ENCODE measurements at places on chromosomes 5 and 9. TPM values are rescaled to one million over a fixed set of nuclear protein-coding genes. Genes with fewer than 3 reads are reported as not detected.

DNA sequence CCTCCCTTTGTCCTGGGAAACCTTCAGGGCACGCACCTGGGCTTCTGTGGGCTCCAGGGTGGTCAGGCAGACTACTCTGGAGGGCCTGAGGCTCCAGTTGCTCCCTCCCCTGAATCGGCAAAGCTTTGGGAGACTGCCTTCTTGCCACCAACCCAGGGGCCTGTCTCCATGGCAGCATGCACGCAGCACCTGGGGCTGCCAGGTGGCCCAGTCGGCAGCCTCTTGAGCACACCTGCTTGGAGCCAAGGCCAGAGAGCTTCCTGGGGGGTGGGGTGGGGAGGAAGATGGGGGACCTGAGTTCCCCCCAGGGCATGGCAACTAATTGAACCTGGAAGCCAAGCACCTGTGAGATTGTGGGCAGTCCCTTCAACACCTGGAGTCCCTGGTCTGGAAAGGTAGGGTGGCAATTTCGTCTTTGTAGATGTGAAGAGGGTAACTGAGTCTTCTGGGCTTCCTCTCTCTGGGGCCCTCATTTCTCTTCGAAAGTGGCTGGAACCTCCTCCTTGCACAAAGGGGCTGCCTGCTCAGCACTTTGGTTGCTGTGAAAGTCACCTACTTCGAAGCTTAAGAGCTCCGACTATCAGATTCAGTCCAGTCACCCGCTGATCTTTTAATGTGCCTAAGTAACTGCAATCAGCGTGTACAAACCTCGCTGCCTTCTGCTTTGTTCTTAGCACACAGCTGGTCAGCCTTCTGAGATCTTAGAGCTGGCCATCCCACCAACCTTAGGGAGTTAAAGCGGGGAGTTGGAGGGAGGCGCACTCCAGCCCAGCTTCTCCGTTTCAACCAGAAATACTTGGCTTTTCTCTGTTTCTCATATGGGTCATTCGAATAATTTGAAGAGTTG, 4.0 kb downstream of the RNF183 start:
- DNase-seq, result no peak

DNA sequence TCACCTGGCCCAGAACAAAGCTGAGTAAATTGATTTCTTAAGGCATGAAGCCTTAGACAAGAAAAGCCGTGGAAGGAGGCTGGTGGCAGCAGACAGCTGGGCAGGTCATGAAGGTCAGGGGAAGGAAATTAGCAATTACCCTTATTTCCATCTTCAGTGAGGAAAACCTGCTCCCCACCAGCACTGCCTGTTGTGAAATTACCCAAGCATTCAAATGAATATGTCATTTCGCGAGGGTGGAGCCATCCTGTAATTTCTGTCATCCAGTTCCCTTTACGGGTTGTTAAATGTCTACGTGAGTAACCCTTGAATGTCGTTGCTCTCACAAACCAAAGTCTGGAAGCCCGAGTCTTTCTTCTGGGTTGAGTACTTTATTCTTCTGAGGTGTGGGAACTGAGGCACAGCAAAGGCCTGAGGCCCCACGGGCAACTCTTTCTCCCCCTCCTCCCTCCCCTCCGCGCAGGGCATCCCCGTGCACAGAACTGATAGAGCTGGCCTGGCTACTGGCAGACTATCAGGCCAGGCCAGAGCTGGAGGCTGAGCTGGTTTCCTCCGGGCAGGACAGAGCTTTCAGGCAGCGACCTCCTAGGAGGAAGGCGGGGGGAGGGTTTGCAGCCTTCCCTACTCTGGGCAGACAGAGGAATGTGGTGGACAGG, 22.0 kb upstream of the AK3 start:
- peak; percentile 28 for DNase-seq

GRCh38 chr9:71897577-71897976, 13.4 kb downstream of the ABHD17B start:
- no peak for DNase-seq

Gene PCDHB2
- total RNA-seq, result 103 TPM

DNA sequence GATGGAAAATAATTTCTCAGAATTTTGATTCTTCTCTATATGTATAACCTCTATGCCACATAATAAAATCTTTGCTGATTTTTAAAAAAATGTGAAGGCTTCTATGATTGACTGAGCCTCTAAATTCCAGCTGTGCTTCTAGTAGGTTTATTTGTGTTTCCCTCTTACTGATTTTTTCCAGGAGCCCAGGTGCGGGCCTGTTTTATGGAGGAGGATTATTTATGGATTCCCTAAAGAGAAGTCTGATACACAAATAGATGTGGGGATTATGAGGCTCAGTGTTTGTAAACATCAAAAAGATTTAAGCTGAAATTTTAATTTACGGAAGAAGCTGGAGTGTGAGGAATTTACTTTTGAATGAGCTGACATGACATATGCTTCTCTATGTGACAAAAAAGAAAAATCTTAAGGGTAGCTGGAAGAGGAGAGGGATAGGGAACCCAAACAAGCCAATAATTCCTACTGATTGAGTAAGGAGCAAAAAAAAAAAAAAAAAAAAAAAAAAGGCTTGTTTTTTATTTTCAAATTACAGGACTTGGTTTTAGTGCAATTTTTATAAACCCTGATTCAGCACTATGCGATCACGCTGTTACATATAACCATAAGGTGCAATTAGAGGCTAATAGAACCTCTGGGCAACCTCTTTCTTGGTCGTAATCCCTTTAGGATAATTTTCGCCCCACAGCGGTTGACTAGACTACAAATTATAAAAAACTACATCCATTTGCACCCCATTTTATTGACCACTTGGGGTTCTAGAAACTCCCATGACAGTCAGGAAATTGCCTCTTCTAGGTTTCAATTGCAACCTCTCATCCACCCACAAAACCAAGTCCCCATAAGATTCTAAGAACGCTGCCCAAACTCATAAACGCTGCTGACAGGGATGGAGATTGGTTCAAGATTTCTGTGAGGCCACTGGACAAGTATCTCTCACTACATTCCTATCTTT, 44.4 kb upstream of the RAI14 start:
- DNase-seq, result no peak

- no peak for DNase-seq
Measured at GRCh38 chr5:123157791-123158581, 68.9 kb downstream of the PRDM6 start.

GRCh38 chr5:92809855-92810465, 771.1 kb downstream of the NR2F1-AS1 start:
- no peak for DNase-seq

- no peak for DNase-seq
Measured at GRCh38 chr5:58505502-58505901, 14.3 kb downstream of the GAPT start.

- DNase-seq, result peak; percentile 44
Measured at GRCh38 chr9:2228132-2228531, 213.0 kb downstream of the SMARCA2 start.

Gene FBXO10
- total RNA-seq, result 68.7 TPM

DNA sequence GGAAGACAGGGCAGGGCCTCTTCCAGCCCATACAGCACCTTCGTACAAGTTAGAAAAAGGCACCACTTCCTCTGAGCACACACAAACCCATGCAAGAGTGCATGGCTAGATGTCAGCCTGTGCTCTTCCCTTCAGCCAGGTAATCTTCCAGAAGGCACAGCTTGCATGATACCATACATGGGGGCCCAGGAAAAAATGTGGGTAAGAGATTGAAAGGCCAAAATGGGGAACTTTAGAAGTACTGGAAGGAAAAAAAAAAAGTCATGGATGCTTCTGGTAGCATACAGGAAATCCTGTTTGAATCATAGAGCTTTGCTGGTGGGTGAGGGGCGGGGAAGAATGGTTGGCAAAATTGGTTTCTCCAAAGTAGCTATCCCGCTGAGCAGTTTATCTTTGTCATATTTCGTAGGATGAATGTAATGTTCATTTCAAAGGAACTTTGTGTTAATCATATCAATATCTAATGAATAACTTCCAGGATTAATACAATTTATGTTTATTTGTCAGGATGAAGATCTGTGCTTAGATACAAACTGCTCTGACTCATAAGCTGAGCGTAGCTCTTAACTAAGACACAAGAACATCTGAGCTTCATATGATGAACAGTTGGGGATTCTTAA, 78.2 kb upstream of the MAP3K1 start:
- DNase-seq, result no peak

Gene NIPSNAP3A
- total RNA-seq, result 28.0 TPM

GRCh38 chr5:178649580-178649979, 22.7 kb upstream of the CLK4 start:
- DNase-seq, result no peak

- DNase-seq, result no peak
Measured at GRCh38 chr5:150057996-150058395, 28.4 kb downstream of the CSF1R start.

DNA sequence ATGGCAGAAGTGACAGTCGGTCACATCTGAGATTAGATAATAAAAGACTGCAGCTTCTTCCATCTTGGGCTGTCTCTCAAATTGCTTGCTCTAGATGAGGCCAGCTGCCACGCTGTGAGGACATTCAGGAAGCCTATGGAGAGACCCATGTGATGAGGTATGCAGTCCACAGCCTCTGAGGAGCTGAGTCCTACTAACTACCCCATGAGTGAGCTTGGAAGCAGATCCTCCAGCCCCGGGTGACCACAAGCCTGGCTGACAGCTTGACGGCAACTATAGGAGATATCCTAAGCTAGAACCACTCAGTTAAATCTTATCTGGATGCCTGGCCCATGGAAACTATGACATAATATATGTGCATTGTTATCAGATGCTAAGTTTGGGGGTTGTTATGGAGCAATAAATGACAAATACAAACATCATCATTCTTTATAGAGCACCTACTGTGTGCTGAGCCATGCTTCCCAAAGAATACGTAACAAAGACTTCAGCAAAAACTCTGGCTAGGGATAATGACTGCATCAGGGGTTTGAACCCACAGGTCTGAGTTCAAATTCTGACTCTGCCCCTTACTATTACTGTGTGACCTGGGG, 26.7 kb downstream of the KCNV2 start:
- DNase-seq, result no peak

GRCh38 chr9:128420651-128421481, at the start of gene CERCAM:
CERCAM (plus strand) TSS chr9:128420857; CDS start chr9:128420878, 21 bp downstream.
- DNase-seq, result peak; percentile 71

GRCh38 chr5:91424638-91425436, 41.7 kb upstream of the ARRDC3 start:
- DNase-seq, result no peak

- no peak for DNase-seq
Measured at GRCh38 chr9:250039-250438, 35.4 kb downstream of the DOCK8 start.

- DNase-seq, result no peak
Measured at GRCh38 chr5:55306641-55307382, 682 bp downstream of the DHX29 start.

GRCh38 chr5:168076561-168076991, 214.9 kb upstream of the WWC1 start:
- DNase-seq, result peak; percentile 67
